Transverse colon (tissue), 4 donors: ENCODE measurements at places on chromosomes 7 and 10. TPM values are rescaled to one million over a fixed set of nuclear protein-coding genes. Genes with fewer than 3 reads are reported as not detected.

DNA sequence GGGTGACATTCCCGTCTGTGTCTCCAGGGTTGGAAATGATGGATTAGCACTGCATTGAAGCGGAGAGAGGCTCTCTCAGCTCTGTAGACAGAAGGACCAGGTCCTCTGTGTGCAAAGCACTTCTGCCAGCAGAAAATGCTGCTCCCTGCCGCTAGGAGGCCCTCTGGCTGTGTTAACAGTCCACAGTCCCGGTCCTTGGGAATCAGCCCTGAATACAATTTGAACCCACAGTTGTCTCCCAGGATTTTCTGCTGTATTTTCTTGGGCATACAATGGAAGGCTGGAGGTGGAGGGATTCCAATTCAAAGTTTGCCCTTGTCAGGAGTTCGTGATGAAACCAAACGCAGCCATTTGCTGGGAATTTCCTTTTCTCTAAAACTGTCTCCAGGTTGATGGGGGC, 205.2 kb downstream of the GLRX3 start:
- no peak for DNase-seq

GRCh38 chr7:144720149-144720548, 115.7 kb downstream of the TPK1 start:
- DNase-seq = no peak

DNA sequence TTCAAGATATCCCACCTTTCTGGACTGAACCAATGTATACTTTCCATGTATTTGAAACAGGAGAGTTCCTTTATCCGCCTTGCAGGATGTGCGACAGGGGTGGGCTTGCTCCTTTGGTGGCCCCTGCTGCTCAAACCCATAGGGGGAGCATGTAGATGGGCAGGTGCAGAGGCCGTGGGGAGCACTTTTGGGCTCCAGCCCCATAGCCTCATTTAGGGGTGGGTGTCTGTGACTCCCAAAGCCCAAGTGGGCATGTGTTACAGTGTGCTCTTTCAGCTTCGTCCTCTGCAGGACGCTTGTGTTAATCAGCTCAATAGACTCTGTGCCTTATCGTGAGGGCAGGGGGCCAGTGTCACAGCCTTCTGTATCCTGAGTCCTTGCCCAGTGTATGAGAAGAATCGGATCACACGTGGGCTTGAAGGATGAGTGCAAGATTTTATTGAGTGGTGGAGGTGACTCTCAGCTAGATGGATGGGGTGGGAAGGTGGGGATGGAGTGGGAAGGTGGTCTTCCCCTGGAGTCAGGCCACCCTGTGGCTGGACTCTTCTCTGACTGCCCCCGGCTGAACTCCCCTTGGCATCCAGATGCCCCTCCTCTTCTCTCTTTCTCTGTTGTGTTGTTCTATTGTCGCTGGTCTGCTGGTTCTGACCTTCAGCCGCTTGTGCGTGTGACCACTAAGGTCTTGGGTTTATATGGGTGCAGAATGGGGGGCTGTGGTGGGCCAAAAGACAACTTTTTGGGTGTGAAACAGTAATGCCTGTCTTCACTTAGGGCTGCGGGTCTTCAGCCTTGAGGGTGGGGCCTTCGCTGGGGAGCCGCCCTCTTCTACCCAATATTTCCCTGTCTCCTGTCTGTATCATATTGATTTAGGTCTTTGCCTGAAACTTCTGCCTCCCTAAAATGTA, 262.2 kb downstream of the GLRX3 start:
- no peak for DNase-seq

DNA sequence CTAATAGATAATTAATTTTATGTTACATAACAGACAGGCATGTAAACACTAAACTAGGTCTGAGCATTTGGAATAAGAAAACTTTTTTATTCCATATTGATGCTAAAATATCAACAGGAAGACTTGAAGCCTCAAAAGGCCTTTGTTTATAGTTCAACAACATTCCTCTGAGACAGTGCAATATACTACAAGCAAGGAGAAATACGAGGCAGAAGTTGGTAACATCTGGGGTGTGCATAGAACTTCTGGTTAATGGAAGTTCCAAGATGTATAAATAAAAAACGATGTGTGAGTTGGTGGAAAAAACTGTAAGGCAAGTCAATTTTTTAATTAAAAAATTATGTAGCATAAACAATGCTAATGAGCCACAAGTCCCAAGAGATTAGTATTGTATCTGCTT, 139.6 kb downstream of the SKAP2 start:
- DNase-seq = no peak

GRCh38 chr10:121043124-121043849, 192.1 kb downstream of the WDR11 start:
- no peak for DNase-seq

DNA sequence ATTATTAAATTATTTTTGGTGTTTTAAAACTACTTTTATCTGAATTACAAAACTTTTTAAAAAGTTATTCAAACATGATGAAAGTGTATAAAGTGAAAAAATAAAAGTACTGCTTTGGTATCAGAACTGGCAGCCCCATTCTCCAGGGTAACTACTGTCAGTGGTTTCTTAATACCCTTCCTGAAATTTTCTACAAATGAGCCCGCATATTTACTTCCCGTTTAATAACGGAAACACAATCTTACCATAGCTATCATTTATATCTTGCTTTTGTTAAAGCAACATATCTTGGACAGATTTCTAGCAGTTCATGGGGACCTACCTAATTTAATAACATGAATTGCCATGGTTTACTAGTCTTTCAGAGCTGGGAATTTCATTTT, 249.9 kb downstream of the RNLS start:
- no peak for DNase-seq

DNA sequence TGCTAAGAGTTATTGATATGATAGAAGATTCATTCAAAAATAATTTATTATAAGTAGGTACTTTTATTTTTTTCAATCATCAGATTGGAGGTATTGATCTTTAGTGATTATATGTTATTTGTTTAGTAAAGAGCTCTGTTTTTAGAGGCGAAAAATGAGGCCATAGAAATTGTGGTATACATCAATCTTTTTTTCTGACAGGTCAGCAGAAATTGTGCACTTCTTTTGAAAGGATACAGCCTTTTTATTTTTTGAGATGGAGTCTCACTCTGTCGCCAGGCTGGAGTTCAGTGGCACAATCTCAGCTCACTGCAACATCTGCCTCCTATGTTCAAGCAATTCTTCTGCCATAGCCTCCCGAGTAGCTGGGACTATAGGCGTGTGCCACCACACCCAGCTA, 292.1 kb downstream of the BAMBI start:
- DNase-seq = no peak

GRCh38 chr7:68720697-68721096, 877.6 kb upstream of the AUTS2 start:
- no peak for DNase-seq

DNA sequence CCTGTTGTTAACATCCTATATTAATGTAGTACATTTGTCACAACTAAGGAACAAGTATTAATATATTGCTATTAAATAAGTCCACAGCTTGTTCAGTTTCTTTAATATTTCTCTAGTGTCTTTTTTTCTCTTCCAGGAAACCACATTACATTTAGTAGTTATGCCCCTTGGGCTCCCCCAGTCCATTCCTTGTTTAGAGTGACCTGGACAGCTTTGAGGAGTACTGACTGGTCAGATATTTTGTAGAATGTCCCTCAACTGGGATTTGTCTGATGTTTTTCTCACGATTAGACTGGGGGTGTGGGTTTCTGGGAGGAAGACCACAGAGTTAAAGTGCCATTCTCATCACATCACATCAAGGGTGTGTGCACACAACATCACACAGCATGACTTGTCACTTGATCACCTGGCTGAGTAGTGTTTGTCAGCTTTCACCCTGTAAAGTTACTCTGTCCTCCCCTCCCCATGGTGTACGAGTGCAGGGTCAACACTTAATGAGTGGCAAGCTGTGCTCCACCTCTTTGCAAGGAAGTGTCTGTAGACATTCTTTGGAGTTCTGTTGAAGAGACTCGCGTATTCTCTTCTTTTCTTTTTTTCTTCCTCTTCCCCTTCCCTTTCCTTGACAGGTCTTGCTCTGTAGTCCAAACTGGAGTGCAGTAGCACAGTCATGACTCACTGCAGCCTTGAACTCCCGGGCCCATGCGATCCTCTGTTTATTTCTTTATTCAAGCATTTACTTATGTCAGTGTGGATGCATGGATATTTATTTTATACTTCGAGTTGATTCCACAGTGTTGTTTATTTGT, 10.2 kb downstream of the LMTK2 start:
- no peak for DNase-seq

GRCh38 chr10:24897326-24897926, 55.0 kb downstream of the PRTFDC1 start:
- no peak for DNase-seq

GRCh38 chr10:128097783-128098182, 28.4 kb downstream of the MKI67 start:
- no peak for DNase-seq

DNA sequence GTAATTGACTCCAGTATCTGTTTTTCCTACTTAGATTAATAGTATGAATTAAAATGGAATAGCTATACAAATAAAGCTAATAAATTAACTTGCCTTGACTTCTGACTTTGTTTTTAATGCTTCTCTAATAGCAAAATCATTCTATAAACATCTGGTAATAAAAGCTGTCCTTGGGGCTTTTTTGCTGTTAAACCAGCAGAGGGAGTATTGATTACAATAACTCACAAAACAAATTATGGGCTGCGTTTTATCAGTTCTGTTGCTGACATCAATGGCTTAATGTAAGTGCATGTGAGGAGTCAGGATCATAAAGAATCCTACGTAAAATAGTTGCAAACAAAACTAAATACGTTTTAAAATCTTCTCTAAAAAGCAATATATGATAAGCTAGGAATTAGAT, 667.8 kb downstream of the PCDH15 start:
- DNase-seq = no peak

SMNDC1 gene
- 15.7 TPM for total RNA-seq

PLOD3 gene
- 71.8 TPM for total RNA-seq

TRIM50 gene
- not detected for total RNA-seq
